Dermis blood vessel endothelial cell (primary cell): ENCODE measurements at places on chromosomes 4 and X. TPM values are rescaled to one million over a fixed set of nuclear protein-coding genes. Genes with fewer than 3 reads are reported as not detected.

DNA sequence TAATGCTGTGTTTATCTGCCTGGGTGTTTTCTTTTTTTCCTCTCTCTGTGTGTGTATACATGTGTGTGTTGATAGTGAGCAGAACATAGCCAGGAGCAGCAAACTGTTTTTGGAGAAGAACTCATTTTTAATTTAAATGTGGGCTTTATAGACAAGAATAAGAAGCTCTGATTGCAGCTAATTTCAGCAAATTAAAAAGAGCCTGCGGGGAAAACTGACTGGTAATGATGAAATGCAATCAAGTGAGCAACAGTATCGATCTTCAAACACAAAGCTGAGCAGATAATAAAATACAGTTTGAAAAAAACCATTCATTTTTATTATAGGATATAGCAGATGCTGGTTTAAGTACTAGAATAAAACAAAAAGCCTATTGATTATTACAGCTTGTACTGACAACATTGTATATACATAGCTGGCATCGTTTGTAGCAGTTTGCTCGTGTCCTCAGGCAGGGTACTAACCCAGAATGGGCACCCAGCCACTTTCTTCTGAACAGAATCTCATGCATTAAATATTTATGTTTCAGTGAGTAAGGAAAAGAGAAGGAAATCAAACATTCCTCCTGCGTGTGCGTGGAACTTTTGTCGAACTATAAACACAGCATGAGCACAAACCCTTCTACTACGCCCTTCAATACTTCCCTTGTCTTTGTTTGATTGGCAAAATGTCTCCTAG is 73.5 kb upstream of the ZFP42 start:
- no peak for DNase-seq

GRCh38 chr4:167544391-167544790 is 310.1 kb upstream of the SPOCK3 start:
- no peak for DNase-seq

- no peak for DNase-seq
These were observed 29.6 kb upstream of the ERVMER34-1 start for GRCh38 chr4:52780617-52781354.

DNA sequence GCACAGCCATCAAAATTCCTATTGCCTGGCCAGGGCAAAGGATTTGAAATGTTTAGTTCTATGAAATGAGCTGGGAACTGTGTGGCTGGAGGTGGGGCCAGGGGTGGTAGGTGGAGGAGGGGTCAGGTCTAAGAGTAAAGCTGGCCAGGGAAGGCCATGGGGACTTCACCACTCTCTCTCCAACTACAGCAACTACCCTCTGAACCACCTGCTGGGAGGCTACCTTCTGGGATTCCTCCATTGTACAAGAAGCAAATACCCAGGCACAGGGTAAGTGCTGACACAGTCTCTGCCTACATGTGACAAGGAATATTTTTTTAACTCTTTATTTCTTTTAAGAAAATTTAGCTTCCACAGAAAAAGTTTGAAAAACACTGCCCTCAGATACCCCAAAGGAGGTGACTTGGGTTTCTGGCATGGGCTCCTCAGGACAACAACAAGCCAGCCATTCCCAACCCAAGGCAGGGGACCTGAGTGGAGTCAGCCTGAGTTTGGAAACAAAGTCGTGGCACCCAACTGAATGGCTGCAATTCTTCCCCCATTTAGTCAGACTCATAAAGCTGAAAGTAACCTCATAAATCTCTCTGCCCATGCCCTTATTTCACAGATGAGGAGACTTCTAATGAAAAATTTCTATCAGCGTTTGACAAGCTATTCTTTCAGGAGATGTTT is 593.8 kb upstream of the DIPK2B start:
- no peak for DNase-seq

DNA sequence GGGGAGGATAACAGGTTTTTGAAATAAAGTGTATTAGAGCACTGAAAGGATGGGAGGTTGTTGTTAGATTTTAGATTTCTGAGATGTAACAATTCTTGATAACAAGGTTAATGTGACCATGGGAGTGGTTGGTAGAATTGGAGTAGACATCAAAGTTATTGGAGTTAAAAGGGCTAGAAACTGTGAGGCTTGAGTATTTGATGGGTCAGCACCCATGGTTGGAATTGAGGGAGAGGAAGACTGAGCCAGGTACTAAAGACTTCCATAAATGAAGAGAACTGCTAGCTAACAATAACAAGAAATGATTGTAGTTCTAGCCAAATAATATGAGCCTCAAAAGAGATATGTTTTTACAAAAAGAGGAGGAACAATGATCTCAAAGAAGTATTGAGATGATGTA is 98.8 kb downstream of the HEPH start:
- DNase-seq: no peak

GRCh38 chr4:15883610-15884243 is 54.8 kb downstream of the FGFBP1 start:
- no peak for DNase-seq

GRCh38 chr4:132646186-132646585 is 502.9 kb upstream of the PCDH10 start:
- DNase-seq: no peak

DNA sequence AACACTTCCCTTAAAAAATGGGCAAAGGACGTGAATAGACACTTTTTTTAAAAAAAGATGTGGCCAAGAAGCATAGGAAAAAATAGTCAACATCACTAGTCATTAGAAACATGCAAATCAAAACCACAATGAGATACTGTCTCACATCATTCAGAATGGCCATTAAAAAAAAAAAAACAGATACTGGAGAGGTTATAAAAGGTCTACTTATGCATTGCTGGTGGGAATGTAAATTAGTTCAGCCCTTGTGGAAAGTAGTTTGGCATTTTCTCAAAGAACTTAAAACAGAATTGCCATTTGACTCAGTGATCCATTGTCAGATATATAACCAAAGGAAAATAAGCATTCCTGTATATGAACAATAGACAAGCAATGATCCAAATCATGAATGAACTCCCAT is 352.8 kb upstream of the EPHA5 start:
- no peak for DNase-seq

GRCh38 chr4:134708026-134708425 is 506.4 kb upstream of the PABPC4L start:
- no peak for DNase-seq

DNA sequence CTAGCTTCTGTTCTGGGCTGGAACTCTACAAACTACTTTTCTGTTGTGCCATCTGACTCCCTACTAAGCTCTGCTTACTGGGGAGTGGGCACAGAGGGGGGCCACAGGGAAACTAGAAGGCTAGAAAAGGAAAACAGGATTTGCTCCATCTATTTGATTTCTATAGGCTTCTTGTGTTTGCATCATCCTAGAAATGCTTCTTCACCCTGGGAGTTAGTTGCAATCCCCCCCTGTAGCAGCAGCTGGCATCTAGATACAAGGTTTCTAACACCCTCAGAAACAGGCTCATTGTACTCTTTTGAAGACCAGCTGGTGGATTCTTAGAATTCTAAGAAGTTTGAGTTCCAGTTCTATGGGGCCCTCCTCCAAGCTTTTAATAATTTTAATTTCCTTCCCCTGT is 213.4 kb downstream of the TMA16 start:
- DNase-seq: no peak

GRCh38 chr4:181548873-181549575 is 694.2 kb upstream of the TENM3 start:
- DNase-seq: no peak

DNA sequence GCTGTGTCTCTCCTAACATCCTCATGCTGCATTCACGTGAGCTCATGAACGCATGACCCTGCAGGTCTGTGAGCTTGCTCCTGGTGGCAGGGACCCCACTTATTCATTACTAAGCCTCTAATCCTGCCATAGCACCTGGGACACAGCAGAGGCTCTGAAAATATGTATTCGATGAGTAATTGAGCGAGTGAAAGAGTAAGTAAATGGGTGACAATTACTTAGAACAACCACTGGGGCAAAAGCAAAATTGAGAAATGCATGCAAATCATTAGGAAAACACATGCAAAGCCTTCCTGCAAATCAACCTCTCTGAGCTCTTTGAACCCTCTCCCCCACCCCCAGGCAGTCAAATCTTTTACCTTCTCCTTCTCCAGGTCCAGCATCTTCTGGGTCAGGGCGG is 23.6 kb upstream of the C4orf50 start:
- DNase-seq: no peak

GRCh38 chrX:132957211-132958090 is 978 bp downstream of the HS6ST2 start:
- DNase-seq: no peak

- DNase-seq: no peak
These were observed 228.8 kb upstream of the PGRMC2 start for GRCh38 chr4:128516301-128516969.

DNA sequence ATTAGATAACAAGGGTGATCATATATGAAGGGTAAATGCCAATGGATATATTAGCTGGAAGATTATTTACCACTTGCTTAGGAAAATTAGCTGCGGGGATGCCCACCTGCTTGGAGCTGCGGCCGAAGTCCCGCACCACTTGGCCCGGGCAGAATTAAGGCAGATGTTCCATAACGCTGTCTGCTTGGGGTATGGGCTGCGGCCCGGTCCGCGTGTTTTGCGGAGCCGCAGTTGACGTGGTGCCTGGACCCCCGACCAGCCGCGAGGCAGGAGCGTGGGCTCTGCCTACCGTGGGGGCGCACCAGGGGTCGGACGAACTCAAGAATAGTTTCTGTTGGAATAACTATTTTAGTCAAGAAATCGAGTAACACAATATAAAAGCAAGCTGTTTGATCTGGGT is 235.2 kb downstream of the CPXCR1 start:
- DNase-seq: no peak

DNA sequence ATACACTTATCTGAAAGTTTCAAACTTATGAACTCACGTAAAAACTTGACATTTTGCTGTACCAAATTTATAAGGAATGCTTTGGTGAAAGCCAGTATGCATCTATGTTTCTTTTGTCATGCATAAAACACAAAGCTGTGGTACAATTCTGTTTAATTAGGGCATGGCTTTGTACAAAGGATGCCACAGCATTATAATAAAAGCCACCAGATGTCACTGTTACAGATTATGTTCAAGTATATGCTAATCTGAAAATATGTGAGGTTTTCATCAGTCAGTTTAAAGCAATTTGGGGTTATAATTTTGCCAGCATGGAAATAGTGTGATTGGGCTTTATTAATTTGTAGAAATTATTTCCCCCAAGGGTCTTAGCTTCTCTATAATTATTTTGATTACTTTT is 69.0 kb downstream of the ATOH1 start:
- peak; percentile 21 for DNase-seq

KCND1 gene
- 0.34 and 0.79 TPM in 2 replicates for total RNA-seq

OTC gene
- total RNA-seq: 2.4 and 4.5 TPM in 2 replicates

TRPC3 gene
- total RNA-seq: not detected in 2 replicates

MAP3K15 gene
- 0.09 and 0.17 TPM in 2 replicates for total RNA-seq

GPR143 gene
- total RNA-seq: 2.8 and 6.0 TPM in 2 replicates

IRS4 gene
- under 0.01 and 0.17 TPM in 2 replicates for total RNA-seq

TDO2 gene
- not detected in 2 replicates for total RNA-seq

DUSP9 gene
- total RNA-seq: 0.05 and 0.17 TPM in 2 replicates

TMEM156 gene
- 0.34 and 0.74 TPM in 2 replicates for total RNA-seq
